ENCODE measurements at places on chromosomes 6 and 20.

DNA sequence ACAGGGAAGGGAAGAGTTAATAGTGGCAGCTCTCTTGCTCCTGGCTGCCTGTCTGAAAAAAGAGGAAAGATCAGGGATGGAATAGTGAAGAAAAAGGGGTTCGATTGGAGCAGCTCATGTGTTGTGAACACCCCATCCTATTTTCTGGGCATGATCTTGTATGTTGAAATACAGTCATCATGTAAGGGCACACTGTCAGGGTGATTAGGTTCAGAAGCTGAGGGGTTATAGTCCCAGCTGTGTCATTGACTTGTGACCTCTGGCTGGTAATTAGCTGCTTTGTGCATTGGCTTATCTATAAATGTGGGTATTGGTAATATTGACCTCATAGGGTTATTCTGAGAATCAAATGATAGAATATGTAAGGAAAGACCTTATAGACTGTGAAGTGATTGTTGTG lies 30.1 kb downstream of the PHF20 start:
- DNase-seq, result no peak

GRCh38 chr6:17998003-17998402 lies 10.6 kb upstream of the KIF13A start:
- no peak for DNase-seq

GRCh38 chr6:44250067-44250717 lies 3.3 kb downstream of the HSP90AB1 start:
- DNase-seq, result no peak

DNA sequence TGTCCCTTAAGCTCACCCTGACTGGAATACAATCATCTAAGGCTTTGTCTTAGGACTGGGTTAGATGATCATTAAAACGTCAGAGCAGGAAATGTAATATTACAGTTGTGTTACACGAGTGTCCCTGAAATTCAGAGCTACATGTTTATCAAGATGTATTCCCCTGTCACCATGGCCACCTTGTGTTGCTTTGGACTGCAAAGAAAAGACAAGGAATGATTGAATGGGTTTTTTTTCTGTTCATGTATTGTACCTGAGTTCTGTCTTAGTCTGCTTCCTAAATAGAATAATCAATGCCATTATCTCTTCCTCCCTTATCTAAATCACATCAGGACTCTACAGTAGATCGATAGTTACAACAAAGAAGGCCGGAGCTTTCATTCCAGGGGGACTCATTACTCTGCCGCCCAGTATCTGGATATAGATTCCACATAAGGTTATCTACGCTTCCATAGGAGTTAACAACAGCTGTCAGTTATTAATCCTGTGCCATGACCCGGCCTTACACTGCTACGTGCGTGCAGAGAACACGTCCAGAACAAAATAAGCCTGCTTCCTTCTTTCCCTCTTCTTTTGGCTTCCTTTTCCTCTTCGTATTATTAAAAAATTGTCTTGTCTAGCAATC lies 274.1 kb upstream of the SASH1 start:
- DNase-seq, result no peak

GRCh38 chr20:31667315-31668285 lies 29.9 kb downstream of the COX4I2 start:
- DNase-seq, result no peak

DNA sequence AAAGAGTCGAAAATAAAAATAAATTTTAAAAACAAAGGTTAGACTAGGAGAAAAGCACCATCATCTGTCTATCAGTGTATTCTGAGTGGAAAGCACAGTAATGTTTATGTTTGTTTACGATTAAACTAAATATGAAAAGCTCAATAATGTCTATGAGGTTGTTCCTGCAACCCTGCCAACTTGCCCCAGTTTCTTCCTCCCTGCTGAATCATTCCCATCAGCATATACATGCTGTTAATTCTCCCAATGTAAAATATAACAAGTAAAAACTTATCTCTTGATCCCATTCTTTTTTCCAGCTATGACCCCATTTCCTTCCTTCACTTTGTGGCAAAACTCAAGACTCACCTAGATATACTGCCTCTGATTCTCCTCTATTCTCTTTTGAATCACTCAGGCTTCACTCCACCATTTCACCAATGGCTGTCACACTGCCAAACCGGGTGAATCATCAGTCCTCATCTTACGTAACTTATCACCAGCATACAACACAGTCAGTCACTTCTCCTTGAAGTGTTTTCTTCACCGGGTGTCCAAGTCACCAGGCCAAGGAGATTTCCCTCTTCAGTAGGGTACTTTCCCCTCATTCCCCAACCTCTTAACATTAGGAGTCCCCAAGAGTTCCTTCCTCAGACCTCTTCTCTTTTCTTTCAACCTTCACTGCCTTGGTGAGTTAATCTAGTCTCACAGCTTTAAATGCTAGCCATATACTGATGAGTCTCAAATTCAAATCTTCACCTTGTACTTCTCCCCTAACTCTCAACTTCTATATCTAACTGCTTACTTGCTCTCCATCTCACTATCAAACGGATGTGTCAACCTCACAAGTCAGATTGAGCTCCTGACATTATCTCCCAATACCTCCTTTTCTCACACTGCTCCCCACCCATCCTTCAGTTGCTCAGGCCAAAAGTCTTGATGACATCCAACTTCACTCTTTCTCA lies 6.2 kb downstream of the TMEM242 start:
- no peak for DNase-seq

GRCh38 chr6:43901733-43902230 lies 131.8 kb downstream of the VEGFA start:
- no peak for DNase-seq

DNA sequence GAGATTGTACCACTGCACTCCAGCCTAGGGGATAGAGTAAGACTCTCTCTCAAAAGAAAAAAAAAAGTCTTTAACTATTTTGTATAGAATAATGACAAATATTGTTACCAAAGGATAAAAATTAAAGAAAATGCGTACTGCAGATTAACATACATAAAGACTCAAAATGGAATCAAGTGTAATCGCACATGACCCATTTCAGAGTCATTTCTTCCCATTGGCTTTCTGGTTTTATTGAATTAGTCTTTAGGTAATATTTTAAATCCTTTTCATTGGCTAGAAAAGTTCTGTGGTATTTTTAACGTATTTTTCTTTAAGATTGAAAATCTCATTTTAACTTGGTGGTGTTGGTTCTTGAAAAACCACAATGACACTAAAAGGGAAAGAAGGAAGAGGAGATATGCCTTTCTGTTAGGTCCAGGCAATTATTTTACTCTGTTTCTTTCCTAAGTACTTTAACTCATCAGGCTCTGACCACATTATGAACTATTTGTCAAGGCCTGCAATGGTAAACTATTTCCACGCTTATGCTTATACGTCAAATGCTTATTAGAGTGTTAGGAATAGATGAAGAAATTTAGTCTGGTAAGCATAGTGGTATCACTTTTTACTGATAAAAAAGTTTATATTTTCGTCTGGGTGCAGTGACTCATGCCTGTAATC lies 52.3 kb downstream of the PLEKHG1 start:
- no peak for DNase-seq

DNA sequence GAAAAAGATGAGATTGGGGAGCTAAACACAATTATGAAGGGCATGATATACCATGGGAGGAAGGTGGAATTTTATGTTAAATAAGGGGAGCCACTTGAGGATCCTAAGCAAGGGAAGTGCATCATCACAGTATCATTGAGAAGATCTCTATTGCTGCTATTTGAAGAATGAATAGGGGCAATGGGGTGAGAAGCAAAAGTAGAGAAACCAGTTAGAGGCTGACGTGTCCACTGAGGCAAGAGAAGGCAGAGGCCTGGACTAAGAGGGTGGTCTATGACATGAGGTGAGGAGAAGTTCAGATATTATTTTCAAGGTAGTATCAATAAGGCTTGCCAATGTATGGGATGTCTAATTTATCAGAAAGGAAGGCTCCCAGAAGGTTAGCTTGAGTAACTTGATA lies 111.6 kb downstream of the TENT5A start:
- no peak for DNase-seq

DNA sequence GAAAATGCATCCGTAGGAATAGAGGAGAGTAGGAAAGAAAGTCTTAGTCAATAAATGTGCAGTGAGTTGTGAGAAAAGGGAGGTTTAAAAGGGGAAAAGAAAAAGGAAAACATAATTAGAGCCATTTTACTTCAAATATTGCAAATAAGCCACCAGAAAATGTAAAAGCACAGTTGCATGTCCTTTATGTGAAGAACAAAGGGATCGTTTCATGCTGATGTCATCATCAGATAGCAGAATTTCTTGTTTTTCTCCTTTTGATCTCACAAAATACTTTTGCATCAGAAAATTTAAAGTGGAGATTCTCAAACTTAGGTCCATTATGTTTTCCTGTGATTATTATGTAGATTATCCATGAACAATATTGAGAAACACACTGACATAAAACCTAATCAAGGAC lies 166.7 kb downstream of the HAO1 start:
- DNase-seq, result no peak

DNA sequence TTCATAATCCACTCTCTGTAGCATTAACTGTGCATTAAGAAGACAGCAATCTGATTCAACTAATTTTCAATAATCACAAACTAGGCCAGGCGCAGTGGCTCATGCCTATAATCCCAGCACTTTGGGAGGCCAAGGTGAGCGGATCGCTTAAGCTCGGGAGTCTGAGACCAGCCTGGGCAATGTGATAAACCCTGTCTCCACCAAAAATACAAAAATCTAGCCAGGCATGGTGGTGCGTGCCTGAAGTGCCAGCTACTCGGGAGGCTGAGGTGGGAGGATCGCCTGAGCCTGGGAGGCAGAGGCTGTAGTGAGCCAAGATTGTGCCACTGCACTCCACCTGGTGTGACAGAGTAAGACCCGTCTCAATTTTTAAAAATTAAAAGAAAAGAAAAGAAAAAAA lies 29.5 kb downstream of the SERPINB9 start:
- DNase-seq, result no peak

DNA sequence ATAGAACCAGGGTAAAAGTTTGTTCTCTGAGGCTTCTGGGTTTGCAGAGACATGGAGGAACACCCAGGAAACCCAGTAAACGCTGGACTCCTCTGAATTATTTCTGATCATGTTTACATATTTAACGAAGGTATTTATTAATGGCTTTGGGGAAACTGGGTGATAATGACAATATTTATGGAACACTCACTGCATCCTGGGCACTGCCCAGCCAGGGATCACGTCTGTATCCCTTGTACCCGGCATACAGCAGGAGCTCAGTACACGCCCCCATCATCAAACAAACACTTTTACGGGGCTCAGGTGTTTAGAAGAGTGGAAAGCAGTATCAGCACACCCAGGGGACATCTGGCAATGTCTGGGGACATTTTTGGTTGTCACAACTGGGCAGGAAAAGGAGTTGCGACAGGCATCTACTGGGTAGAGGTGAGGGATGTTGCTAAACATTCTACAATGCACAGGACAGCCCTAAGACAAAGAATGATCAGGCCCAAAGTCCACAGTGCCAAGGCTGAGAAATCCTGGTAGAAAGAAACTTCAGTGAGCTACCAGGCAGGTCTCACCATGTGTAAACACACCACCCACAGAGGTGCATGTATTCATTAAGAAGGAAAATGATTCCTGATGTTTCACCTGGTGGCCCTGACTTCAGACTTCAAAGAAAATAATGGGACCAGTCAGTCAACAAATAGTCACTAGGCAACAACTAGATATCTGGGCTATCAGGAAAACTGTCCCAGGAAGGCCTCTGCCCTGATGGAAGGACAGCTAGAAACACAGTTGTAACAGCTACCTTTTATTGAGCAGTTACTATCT lies 35.3 kb downstream of the ZMYND8 start:
- DNase-seq, result no peak

GRCh38 chr6:7911345-7911725 lies 747 bp upstream of the TXNDC5 start:
- no peak for DNase-seq

GRCh38 chr20:7806831-7807230 lies 133.4 kb downstream of the HAO1 start:
- no peak for DNase-seq

DNA sequence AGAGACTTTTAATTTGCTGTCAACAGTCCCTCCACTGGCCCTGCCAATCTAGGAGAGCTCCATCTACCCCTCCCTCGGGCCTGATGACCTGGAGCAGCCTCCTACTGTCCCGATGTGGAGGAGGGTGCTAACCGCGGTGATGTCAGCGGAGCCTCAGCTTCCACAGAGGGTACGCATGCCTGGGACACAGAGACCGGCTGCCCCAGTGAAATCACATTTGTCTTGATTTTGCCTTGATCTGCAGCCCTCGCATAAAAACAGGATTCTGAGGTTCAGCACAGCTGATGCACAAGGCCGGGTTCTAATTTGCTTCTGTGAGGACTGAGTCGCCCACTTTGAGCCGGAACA lies 77.6 kb downstream of the STK35 start:
- no peak for DNase-seq

GRCh38 chr6:99602520-99603420 lies 3.9 kb upstream of the PRDM13 start:
- DNase-seq, result no peak

DNA sequence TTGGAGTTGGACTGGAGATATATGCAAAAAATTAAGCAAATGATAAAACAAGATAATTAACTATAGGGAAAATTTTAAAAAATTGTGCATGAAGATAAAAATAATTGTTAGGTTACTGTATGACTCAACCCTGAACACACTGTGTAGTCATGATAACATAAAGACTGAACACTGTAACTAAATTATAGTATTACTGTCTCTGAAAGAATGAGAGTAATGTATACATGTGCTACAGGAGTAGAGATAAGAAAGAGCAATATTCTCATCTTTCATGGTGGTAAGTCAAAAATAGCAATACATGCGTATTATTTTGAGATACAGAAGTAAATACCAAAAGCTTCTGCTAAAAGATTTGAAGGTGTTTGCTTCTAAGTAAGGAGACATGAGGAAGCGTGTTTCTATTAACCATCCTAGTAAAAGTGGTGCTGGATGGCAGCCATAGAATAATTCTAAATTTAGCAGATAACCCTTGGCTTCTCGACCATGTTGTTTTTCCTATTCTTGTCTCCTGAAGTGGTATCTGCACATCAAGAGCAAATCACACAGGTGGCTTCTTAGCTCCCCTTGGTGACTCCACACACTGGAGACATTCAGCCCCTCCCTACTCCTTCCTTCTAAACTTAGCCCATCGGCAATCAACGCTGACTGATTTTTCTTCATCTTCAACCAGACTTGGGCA lies 390.6 kb upstream of the PLCB4 start:
- no peak for DNase-seq

DNA sequence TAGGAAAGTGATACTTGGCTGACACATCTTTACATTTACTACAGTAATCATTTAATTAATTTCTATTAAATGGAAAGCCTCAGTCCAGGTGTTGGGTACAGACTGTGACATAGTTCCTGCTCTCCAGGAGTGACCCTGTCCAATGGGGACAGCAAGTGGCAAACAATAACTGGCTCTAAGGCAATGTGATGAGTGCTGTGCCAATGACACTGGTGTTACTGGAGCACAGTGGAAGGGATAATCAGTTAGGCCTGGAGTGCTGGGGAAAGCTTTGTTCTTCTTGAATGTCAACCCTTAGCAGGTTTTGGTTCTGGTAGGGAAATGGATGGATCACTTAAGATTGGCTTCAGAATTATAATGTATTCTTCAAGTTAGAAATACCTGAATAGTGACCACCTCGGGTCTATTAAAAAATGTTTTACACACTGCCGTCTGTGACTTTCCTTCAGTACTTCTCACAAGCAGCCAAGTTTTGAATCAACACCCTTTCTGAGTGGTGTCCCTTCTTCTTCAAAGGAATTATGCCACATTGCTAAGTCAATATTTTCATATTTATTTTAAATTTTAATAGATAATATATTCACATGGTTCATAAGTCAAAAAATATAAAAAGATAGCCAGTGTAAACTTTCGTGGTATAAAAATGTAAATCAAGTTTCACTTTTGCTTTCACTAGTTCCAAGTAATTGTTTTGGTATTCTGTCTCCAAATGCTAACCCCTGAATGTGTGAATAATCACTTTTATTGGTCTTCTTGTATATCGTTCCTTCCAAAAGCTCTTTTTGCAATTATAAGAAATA lies 9.6 kb downstream of the CMTR1 start:
- DNase-seq, result no peak
